H1 (cell line): ENCODE measurements at places on chromosomes 16 and 17.

DNA sequence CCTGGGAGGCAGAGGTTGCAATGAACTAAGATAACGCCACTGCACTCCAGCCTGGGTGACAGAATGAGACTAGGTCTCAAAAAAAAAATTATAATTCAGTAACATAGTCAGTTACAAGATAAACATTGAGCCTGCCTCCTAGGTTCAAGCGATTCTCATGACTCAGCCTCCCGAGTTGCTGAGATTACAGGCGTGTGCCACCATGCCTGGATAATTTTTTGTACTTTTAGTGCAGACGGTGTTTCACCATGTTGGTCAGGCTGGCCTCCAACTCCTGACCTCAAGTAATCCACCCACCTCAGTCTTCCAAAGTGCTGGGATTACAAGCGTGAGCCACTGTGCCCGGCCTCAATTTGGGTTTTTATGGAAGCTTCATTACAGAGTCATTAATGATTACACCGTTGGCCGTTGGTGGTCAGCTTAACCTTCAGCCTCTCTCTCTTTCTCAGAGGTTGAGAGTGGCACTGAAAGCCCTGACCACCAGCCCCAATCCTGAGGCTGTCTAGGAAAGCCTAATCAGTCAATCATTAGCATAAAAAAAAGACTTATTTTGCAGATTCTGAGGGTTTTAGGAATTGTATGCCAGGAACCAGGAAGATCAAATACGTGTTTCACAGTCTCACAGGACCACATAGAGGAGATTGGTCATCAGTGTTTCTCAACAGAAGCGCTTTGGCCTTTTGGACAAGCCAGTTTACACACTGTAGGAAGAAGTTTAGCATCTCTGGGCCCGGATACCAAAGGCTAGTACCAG, 1.3 kb upstream of the LRRC37A3 start:
- no peak for DNase-seq

DNA sequence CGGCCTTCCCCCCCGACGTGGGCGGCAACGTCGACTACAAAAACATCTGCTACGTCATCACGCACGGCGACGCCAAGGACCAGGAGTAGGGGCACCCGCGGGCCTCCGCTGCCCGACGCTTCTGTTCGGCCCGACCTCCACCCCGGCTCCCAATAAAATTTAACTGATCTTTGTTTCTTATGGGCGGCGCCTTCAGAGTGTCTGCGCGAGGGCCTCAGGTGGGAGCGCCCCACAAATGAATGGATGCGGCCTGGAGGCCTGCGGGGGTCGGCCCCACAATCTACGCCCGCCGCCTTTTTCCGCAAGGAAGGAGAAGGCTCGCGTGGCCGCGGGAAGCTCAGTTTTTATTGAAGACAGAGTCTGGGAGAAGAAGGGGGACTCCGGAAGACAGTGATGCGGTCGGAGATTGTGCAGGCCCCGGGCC, 3.2 kb downstream of the MYL11 start:
- no peak for DNase-seq

DNA sequence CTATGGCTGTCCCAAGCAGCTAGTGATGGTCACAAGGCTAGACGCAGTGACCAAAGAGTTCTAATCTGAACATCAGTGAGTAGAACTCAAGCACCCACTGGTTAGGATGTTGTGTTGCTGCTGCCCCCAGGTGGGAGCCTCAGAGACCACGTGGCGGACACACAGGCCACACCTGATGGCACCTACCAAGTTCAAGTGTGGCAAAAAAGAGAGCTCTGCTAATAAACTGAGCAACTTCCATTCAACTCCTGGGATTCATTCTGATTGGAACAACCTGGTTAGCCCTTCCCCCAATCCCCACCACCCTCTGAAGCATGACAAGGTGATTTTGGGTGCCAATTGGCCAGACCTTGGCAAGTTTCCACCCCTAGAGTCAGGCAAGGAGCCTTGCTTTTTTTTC, 3.5 kb upstream of the LCMT1 start:
- no peak for DNase-seq

DNA sequence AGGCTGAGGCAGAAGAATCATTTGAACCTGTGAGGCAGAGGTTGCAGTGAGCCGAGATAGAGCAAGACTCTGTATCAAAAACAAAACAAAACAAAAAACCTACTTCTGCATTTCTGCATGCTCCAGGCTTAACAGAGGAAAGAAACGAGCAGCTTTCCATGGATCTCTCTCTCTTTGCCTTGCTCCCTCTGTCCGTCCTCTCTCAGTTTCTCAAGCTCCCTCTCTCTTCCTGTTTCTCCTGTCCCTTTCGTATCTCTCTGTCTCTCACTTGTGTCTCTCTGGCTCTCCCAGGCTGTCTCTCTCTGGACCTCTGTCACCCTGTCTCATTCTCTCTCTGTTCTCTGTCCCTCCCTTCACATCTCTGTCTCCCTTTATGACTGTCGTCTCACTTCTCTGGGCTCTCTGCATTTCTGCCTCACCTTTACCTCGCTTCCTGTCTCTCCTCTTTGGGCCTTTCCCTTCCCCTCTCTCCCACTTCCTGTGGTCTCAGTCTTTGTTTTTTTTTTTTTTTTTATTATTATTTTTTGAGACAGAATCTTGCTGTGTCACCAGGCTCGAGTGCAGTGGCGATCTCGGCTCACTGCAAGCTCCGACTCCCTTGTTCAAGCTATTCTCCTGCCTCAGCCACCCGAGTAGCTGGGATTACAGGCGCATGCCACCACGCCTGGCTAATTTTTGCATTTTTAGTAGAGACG, 4.1 kb upstream of the PITPNA start:
- DNase-seq, result no peak

- no peak for DNase-seq
Measured at GRCh38 chr16:29645694-29646187, 17.3 kb upstream of the SPN start.

- no peak for DNase-seq
Measured at GRCh38 chr16:52906281-52906680, 146.4 kb downstream of the CHD9NB start.

DNA sequence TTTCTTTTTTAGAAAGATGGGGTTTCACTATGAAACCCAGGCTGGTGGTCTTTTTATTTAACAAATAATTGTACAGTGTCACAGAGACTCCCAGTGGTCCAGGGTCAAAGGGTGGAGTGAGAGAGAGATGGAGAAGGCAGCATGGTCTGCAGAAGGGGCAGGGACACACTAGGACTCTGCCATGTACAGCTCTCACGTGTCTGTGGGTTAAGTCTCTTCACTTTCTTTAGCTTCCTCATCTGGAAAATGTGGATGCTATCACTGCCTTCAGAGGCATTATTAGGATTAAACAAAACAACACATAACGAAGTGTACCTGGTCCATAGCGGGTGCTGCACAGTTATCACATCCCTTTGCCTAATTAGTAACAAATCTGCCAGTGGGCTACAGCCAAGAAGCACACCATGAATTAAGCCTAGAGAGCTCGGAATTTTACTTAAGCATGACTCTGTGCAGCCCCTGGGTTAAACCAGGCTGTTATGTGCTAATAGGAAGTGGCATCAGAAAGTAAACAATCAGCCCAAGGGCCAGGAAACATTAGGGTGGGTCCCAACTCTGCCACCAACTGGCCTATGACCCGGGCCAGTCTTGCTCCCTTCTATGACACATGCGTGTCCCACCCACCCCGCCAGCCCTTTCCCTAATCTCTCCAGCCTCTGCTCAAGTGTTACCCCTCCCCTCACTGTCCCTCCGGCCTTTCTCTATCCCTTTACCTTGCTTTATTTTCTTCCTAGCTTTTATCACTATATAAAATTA, 13.9 kb downstream of the TOP3A start:
- no peak for DNase-seq

- DNase-seq, result no peak
Measured at GRCh38 chr16:56493126-56493525, 26.7 kb downstream of the BBS2 start.

GRCh38 chr16:1157639-1158455, 4.9 kb downstream of the CACNA1H start:
- DNase-seq, result no peak

DNA sequence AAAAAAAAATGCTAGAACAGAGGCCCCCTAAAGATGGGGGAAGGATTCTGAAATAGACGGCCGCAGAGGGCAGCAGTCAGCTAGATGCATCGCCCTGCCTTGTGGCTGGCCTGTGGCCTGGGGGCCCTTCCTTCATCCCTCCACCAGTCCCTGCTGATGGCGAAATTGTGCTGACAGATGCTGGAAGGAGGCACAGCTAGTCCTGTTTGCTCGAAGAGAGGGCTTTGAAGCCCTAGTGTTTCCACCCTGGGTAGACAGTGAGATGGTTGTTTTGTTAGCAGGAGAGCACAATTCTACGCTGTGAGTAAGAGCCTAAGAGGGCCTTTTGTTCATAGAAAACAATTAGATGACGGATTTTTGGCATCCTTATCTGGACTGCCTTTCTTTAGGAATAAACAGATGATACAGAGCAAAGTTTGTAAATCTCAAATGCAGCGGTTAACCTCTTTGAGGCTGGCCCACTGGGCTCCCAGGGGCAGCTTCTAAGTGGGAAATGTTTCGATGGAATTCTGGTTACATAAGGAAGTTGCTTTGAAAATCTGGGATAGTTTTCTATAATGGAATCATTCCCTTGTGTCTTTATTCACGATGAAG, 23.0 kb downstream of the VPS35L start:
- DNase-seq, result no peak

GRCh38 chr16:4780235-4780634, 7.9 kb downstream of the SEPTIN12 start:
- no peak for DNase-seq

GRCh38 chr17:4944554-4945175, 3.7 kb downstream of the PFN1 start:
- no peak for DNase-seq

DNA sequence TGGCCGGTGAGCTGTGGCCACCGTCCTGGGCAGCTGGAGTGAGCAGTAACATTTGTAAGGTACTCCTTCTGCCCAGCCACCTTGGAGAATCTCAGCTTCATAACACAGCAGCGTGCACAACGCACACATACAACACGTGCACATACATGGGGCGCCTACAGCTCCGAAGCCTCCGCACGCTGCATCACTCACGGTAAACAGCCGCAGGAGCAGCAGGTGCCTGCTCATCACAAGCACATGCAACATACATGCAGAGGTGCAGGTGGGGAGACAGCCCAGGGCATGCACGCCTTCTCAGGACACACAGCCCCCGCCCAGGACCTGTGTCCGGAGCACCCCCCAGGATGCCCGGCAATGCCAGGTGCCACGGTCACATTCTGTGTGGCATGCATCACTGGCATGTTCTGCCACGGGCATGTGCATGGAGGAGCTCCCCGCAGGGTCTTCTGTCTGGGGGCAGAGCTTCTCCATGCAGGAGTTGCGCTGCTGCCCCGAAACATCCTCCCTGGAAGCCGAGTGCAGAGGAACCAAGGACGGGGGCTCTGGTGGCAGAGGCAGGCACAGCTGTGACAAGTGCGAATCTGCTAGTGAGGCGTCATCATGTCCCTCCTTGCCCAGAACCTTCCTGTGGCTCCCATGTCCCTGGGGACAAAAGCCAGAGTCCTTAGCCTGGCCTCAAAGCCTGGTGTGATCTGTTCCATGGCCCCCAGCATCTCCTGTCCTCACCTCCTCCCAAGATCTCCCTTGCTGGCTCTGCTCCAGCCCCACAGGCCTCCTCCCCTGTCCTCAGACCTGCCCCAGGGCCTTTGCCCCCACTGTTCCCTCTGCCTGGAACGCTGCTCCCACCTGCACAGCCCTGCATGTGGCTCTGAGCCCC, 184.0 kb upstream of the GSE1 start:
- DNase-seq, result peak; percentile 45

DNA sequence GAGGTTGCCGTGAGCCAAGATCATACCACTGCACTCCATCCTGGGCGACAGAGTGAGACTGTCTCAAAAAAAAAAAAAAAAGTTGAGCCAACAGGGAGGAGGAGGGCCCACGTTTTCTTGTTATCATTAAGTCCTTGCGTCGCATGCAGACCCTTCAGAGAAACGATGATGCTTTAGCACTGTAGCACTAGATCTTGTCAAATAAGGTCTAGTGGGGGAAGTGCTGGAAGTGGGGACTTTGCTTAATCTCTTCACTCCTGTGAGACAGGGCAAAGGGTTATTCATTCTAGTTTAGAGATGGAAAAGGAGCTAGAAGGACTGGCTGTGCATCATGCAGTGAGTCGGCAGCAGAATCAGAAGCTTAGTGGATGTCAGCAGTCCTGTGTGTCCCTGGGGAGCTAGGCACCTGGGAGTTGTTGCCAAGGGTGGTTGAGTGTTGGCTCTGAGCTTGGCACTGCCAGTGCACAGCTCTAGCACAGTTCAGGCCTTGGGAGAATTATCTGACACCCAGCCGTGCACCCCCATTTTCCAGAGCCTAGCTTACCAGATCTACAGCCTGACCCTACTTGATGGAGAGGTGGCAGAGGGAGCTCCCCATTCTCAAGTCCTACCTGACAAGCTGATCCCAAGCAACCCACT, 33.4 kb upstream of the TBX2 start:
- DNase-seq, result no peak
